ENCODE measurements at places on chromosomes 13 and 19. TPM values are rescaled to one million over a fixed set of nuclear protein-coding genes. Genes with fewer than 3 reads are reported as not detected.
A peak's percentile ranks its signal among the peaks of the same experiment; 100 is the strongest.

- peak; percentile 21 for DNase-seq
These were observed 1.8 kb downstream of the ZNF114 start for GRCh38 chr19:48271531-48272151.

GRCh38 chr13:41434831-41435520 lies 22.4 kb upstream of the RGCC start:
- DNase-seq = no peak

- DNase-seq = no peak
These were observed 7.0 kb downstream of the SBNO2 start for GRCh38 chr19:1166872-1167573.

The ALKBH6 gene
- total RNA-seq = 39.6 TPM

The ZNF528 gene
- 14.7 TPM for total RNA-seq

GRCh38 chr13:26200811-26201210 lies 21.3 kb downstream of the RNF6 start:
- DNase-seq = no peak

The CYP2A7 gene
- total RNA-seq = not detected

The U2AF2 gene
- total RNA-seq = 174 TPM

The MISP3 gene
- 0.34 TPM for total RNA-seq

GRCh38 chr19:46076031-46076880 lies 35.5 kb upstream of the IGFL4 start:
- DNase-seq = no peak

The MYO9B gene
- total RNA-seq = 50.7 TPM

DNA sequence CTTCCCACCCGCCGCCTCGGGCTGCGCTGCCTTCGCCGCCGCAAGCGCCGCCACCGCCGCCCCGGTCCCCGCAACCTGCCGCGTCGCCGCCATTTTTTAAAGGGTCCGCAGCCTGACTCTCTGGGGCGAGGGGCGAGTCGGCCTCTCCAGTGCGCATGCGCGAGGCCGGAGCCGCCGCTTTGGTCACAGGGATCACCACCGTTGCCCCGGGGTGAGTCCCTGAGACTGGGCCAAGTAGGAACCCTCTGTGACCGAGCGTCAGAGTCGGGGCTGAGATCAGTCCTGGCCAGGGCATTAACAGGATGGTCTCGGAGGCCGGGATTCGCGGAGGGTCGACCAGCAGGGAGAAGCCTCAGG lies 42.6 kb downstream of the ZNF146 start:
- DNase-seq = no peak

The ZNF627 gene
- total RNA-seq = 18.8 TPM

The ZNF726 gene
- 6.0 TPM for total RNA-seq

The ICAM5 gene
- total RNA-seq = 4.0 TPM

The OR7D4 gene
- not detected for total RNA-seq

DNA sequence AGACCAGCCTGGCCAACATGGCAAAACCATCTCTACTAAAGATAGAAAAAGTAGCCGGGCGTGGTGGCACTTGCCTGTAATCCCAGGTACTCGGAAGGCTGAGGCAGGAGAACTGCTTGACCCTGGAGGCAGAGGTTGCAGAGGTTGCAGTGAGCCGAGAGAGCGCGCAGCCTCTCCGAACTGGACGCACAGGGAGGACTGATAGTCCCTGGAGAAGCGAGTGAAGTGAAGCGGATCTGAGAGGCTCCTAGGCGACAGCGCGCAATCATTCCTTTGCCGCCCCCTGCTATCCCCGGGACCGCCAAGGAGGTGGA lies 233 bp downstream of the ZNF561 start:
- no peak for DNase-seq

GRCh38 chr19:18450931-18451836 lies 13.3 kb upstream of the ISYNA1 start:
- DNase-seq = peak; percentile 52

DNA sequence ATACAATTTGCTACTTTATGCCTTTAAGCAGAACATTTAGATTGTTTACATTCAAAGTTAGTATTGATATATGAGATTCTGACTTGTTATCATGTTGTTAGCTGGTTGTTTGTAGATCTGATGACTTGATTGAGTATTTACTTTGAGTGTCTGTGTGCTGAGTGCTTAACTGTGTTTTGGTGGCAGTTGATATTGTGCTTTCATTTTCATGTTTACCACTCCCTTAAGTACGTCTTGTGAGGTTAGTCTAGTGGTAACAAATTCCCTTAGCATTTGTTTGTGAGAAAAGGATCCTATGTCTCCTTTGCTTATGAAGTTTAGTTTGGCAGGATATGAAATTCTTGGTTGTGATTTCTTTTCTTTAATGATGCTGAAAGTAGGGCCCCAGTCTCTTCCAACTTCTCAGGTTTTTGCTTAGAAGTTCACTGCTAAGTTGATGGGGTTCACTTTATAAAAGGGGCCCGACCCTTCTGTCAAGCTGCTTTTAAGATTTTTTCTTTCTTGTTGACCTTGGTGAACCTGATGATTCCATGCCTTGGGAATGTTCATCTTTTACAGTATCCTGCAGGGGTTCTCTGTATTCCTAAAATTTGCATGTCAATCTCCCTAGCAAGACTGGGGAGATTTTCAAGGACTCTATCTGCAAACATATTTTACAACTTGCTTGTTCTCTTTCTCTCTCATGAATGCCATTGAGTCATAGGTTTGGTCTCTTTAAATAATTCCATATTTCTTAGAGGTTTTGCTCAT lies 1095.4 kb upstream of the PCDH20 start:
- no peak for DNase-seq

DNA sequence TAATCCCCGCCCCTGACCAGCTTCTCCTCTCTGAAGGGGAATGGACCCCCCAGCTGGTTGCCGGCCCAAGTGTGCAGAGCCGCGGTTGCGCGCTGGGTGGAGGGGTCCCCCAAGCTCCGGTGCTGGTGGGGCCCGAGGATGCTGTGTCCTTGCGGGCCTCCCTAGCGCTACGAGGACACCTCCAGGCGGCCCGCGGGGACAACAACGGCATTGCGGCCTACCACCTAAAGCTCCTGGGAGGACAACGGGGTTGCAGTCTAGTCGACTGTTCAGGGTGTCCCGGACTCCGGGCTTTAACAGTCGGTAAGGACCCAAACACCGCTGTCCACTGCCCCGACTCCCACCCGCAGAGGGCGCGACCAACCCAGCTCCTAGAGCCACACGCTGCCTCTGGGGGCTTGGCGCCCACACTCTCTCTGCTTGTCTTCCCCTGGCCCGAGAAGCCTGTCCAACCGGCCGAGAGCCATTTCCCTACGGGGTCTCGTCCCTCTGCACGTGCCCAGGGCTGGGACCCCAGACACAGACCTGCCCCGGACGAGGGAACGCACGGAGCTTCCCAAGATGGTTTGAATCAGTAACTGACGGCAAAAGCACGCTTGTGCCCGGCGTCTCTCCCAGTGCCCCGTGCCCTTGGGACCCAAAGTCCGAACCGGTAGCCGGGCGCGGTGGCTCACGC lies 927 bp upstream of the SDHAF1 start:
- DNase-seq = no peak

GRCh38 chr19:47414469-47414868 lies 4.9 kb downstream of the MEIS3 start:
- DNase-seq = no peak

GRCh38 chr19:17103177-17103576 lies 27.6 kb downstream of the MYO9B start:
- peak; percentile 56 for DNase-seq

DNA sequence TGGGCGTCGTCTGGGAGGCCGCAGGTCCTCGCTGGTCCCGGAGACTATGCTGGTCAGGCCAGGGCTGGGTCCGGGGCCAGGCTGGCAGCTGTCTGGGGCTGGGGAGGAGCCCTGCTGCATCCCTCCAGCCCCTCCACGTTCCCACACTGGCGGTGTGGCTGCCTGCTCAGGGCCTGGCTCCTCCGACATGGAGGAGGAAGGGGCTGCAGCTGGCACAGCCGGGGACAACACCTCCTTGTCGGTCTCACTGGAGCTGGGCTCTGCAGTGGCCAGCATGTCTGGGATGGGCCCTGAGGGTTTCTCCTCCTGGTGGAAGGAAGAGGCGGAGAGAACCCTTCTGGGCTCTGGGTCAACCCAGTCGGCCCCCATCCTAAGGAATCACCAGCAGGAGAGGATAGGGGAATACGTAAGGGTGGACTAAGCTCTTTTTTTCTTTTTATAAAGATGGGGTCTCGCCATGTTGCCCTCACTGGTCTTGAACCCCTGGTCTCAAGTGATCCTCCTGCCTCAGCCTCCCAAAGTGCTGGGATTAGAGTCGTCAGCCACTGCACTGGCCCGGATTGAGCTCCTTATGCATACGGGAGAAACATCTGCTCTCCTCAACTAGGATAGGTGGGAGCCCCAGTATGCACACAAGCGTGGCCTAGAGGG lies 806 bp downstream of the ZNF414 start:
- DNase-seq = no peak
